ENCODE measurements at places on chromosomes 5 and 9. TPM values are rescaled to one million over a fixed set of nuclear protein-coding genes. Genes with fewer than 3 reads are reported as not detected.

- no peak for DNase-seq
Measured at GRCh38 chr5:135379046-135379654, 19.9 kb downstream of the MACROH2A1 start.

DNA sequence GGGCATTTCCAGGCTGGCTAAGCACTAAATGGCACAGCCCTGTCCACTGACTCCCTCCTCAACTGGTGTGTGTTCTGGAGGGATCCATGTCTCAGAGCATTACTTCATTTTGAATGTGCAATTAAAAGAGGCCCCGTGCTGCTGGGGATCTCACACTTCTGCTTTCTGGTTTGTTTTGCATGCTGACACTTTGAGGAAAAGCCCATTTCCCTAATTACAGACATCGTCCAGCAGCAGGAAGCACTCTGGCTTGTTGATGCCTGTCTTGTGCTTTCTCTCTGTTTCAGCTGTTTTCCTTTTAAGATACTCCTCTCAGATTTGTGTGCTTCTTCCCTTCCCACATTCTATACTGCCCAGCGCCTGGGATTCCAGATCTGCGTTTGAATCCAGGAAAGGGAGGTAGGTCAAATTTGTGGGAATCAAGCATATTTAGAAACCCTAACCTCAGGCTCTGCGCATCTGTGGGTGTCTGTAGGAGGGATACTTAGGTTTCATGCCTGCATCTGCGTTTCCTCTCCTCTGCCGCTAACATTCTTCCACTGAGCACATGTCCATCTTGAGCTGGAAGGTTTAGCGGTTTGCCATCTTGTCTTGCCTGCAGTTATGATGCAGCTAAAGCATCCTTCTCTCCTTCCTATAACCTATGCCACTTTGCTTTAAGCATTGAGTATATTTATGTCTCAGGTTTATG, 25.7 kb downstream of the SYK start:
- no peak for DNase-seq

The RMRP gene
- 3,200 TPM for total RNA-seq

GRCh38 chr5:76733049-76733417, 17.1 kb downstream of the F2R start:
- DNase-seq, result no peak

The AQP3 gene
- 35.1 TPM for total RNA-seq

The RGMB gene
- 21.6 TPM for total RNA-seq

DNA sequence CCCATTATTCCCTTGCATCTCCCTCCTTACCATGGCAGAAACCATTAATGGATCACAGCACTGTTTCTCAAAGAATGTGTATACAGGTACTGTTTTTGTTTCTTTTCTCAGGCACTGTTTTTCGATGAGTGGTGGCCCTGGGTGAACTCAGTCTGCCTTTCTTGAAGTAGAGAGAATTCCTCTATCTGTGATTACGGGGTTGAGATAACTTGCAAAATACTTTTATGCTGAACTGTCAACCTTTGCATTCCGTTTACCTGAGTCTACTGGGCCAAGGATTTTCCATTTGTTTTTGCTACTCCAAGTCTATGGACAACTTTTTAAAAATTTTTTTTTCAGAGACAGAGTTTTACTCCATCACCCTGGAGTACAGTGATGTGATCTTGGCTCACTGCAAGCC, 82.7 kb upstream of the CLINT1 start:
- no peak for DNase-seq

DNA sequence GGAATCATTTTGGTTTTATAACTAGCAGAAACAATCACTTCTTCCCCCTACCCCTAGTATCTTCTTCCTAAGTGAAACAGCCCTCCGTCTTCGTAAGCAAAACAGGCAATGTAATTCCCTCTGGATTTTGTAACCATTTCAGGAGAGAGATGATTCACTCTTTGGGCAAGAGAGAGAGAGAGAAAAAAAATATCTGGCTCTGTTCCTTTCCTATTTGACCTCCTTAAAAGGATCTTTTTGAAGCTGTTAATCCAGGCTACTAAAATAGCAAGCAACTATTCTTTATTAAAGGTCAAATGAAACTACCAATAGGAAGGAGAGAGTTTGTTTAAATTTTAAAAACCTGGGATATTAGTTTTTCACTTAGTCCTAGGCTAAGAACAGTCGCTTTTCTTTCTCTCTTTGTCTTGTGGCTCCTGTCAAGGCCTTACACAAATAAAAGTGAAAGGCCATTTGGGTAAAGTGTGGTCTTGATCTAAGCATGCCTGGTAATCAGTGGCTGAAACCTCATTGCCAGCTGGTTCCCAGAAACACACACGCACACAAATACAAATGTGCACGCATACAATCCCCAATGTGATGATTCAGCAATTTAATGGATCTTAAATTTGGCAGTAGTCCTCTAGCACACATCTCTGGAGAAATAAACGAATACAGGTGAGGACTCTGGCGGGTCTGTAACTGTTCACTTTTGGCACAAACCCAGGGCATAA, 70.2 kb downstream of the PRUNE2 start:
- no peak for DNase-seq

DNA sequence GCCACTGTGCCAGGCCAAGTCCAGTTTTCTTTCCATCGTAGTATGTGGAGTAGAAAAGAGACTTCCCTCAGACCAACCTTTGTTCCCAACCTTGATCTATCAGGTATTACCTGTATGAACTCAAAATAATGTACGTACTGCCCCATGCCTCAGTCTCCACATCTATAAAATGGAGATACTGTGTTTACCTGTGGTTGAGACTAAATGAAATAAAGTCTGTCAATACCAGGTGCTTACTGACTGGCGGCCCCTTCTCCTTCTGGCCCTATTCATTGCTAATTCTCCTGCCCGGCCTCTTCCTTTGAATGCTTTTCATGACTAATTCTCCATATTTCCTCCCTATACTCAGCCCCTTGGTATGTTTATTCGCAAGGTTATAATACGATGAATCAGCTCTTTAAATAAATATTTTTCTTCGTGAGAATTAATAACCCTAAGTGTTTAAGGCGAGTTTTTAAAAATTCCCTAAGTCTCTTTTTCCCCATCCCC, 89.6 kb upstream of the BASP1 start:
- no peak for DNase-seq

GRCh38 chr5:67093279-67093678, 103.3 kb downstream of the CD180 start:
- no peak for DNase-seq

DNA sequence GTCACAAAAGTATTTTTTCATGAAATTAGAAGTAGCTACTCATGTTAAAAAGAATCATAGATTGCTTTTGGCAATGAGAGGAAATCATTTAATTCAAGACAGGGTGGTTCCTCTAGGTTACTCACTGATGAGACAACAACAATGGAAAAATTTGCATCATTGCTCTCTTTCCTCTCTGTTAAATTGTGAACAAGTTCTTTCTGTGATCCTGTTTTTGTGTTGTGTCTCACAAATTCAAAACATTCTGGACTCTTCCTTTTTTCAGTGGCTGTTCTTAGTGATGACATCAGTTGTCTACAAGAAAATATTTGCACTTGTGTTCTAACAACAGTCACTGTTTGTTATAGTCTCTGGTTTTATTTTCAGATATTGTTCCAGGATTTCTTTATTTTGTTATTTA, 95.3 kb downstream of the XRCC4 start:
- no peak for DNase-seq

DNA sequence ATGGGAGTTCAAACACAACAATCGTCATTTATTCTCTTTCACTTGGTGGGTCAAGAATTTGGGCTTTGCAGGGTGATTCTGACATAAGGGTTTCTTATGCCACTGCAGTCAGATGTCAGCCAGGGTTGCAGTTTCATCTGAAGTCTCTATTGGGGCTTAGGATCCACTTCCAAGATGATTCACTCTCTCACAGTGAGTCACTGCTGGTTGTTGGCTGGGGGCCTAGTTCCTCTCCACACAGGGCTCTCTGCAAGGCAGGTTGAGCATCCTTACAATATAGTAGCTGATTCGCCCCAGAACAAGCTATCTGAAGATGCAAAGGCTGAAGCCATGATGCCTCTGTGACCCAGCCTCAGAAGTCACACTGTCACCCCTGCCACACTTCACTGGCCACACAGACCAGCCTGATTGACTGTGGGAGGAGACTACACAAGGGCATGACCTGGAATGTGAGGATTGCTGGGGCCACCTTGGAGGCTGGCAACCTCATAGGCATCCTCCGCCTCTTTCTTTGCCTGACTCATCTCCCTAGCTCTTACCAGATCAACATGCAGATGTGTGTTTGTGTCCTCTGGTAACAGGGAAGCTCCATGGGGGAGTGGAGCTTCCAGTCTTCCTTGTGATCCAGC, 4.5 kb upstream of the CARD19 start:
- DNase-seq, result no peak

Data from omental fat pad (tissue), 4 donors.